ENCODE measurements at places on chromosomes 2 and 18.

DNA sequence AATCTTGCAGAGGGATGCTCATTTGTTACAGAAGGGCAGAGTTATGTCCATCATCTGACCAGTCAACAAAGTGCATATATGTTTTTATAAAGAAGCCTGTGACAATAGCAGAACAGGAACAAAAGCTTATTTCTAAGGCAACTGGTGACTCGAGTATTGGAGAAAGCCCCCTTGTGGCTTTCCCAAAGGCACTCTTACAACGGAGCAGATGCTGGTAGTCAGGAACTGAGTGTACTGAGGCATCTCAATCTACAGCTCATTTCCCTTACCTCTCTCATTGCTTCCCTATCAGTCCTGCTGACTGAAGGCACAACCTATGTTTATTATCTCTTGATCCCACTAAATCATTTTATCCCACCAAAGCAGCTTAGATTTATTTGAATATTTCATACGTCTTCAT is 557.1 kb upstream of the CHAC2 start:
- DNase-seq: no peak

- DNase-seq: no peak
These were observed 145.5 kb upstream of the ITGA6 start for GRCh38 chr2:172281648-172282570.

GRCh38 chr2:85907671-85908157 is 18.9 kb upstream of the ST3GAL5 start:
- DNase-seq: no peak

- DNase-seq: no peak
These were observed 170.5 kb downstream of the ZBTB7C start for GRCh38 chr18:48238636-48239035.

DNA sequence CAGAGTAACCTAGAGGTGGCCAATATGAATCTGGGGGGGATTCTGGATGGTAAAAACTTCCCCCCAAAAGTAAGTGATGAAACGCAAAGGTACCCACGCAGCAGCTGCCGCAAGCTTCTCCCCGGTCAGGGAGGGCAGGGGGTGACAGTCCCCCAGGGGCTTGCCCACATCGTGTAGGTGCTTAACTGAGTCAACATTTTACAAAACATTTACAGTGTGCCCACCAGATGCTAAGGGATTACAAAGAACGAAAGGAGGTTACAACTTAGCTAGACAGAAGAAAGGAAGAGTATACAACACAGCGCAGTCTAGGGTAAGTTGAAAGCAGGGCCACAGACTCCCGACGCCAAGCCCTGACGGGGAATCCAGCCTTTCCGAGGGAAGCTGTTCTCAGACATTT is 45.6 kb downstream of the LPIN2 start:
- no peak for DNase-seq

- DNase-seq: no peak
These were observed 92.4 kb downstream of the CABLES1 start for GRCh38 chr18:23227726-23228070.

- no peak for DNase-seq
These were observed 56.5 kb downstream of the SLC8A1 start for GRCh38 chr2:40395169-40396073.

- no peak for DNase-seq
These were observed 9.7 kb upstream of the SNRNP200 start for GRCh38 chr2:96315005-96315399.
